Anterior cingulate cortex (tissue), 58 donors: ENCODE measurements at places on chromosomes 2 and 18.

GRCh38 chr2:97701186-97701585 is 12.2 kb upstream of the ZAP70 start:
- DNase-seq: no peak

DNA sequence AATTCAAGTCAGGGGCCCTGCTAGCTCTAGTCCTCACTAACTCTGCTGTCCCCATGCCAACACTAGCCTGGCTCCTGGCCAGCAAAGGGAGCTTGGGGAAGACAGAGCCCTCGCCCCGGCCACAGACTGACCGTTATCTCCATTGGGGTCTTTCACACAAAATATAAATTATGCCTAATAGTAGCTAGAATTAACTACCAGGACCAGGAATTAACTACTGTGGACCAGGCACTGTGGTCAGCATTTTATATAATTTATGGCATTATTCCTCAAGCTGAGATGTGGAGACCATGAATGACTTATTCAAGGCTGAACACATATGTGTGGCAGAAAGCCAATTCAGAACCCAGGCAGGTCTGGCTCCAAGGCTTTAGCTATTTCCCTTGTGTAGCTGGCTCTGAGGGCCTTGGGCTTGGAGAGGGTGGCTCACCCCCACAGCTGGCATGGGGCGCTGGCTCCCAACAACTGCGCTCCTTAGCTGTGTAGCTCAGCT is 49.2 kb downstream of the CELF4 start:
- no peak for DNase-seq

DNA sequence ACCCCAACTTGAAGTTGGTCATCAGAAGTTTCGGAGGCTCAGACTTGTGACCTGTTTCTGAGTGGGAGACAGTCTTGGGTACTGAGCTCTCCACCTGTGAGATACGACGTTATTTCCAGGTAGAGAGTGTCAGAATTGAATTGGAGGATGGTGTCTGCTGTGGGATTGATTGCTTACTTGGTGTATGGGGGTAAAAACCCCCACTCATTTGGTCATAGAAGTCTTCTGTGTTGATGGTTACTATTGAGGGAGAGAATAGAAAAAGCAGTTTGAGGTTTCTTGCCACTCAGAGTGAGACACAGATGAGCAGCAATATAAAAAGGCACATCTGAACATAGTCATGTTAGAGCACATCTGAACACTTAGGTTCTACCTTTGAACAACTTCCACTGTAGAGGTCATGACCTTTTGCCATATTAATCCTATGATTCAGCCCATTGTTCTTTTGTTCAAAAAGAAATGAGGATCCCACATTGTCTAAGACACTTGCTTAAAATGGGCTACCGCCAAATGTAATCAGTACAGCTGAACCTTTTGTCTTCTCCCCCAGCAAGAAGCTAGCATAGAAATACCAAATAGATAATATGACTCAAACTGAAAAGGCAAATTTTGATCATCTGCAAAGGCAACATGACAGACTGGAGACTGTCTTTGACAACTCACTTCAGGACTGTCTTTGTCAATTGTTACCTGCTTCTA is 73.3 kb downstream of the NAB1 start:
- DNase-seq: no peak

DNA sequence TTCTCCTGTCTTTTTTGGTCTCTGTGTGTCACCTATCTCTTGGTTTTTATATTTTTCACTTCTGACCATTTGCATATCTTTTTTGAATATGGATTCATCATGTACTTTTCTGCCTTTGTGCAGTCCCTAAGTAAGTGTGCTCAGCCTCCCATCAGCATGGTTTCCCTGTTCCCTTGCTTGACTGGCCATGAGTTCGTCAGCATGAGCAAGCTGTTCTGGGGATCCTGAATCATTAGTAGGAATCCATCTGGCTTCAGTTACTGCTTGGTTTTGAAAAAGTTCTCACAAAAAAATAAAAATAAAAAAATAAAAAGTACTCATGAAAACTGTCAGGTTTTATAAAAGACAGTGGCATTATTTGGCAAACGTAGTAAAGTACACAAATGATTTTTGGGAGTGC is 144.1 kb downstream of the NCOA1 start:
- no peak for DNase-seq

GRCh38 chr2:229675569-229675968 is 38.8 kb downstream of the DNER start:
- no peak for DNase-seq

DNA sequence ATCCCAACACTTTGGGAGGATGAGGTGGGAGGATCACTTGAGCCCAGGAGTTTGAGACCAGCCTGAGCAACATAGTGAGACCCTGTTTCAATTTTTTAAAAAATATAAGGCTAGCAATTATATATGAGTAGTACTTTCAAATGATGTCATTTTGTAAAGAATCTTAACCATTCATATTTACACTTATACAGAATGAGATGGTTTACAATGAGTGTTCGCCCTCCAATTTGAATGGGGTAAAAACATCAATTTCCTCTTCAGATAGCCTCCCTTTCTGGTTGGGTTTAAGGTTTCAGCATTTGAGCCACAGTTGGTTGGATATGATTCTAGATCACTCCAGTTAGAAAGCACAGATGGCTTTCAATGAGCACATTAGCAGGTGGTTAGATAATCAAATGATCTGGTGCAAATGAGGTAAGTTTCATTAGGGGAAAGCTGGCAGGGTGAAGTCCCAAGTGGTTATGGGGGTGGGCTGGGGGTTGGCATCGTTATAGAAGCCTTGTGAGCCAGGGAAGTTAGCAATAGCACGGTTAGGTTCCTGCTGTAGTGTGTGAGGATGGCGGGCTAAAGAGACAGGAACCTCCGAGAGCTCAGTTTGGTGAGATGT is 63.9 kb downstream of the TRPM8 start:
- DNase-seq: no peak

GRCh38 chr18:25067275-25068025 is 284.5 kb downstream of the ZNF521 start:
- no peak for DNase-seq

GRCh38 chr2:189674374-189675112 is at the start of gene ANKAR:
Gene ANKAR (plus strand): TSS chr2:189674670. CDS start chr2:189676491, 1,821 bp downstream.
- peak; percentile 63 for DNase-seq

DNA sequence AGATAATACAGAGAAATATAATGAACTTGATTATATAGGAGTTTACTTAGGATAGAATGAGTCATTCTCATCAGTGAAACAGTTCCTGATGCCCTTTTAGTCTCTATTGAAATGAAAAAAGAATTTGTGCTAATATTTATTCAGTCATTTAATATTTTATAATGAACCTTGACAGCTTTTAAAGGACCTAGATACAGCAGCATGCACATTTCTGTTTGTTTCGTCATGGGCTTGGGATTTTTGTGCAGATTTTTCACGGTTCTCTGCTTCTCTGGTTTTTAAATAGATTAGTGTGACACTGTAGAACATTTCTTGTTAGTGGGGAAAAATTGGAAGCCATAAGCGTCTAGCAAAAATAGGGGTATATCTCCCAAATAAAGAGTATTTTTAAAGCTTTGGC is 60.7 kb downstream of the NABP1 start:
- no peak for DNase-seq

GRCh38 chr2:95728878-95729596 is 137.2 kb downstream of the TRIM43 start:
- peak; percentile 50 for DNase-seq

DNA sequence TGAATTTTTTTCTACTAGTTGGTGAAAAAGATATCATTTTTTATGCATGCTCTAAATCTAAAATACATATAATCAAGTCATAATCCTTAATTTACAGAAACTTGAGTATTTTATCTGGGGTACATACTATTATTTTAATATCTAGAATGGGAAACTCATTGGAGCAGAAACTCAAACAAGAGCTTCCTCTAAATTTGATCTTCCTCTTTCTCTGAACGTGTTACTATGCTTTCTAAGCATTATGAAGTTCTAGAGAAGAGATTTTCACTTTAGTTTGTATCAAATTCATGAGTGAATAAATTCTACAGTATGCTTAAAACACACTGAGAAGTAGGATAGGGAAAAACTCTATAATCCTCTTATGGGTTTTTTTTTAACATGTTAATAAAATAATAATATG is 20.6 kb upstream of the SLC38A11 start:
- no peak for DNase-seq

DNA sequence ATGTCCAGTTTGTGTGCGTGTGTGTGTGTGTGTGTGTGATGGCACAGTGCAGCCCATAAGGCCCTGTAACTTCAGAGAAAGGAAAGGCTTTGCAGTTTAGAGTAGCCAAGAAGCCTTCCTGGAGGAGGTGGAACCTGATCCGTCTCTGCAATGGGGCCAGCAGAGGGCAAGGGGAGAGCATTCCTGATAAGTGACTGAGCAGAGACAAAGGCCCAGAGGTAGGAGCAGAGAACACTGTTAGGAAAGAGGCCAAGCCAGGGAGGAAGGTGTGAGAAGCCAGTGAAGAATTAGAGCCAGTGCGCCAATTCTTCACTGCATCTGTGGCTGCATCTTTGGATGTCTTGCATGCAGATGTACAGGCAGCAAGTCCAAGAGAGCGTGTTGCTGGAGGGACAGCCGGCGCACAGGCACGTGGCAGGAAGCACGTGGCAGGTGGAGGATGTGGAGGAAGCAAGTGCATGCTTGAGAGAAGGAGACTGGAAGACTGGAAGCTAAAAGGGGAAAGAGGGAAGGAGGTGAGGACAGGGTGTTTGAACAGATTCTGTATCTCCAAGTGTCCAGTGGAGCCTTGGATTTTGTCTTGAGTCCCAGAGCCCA is 196.3 kb downstream of the CTIF start:
- DNase-seq: no peak

GRCh38 chr2:15579641-15580040 is 12.0 kb upstream of the DDX1 start:
- DNase-seq: no peak

DNA sequence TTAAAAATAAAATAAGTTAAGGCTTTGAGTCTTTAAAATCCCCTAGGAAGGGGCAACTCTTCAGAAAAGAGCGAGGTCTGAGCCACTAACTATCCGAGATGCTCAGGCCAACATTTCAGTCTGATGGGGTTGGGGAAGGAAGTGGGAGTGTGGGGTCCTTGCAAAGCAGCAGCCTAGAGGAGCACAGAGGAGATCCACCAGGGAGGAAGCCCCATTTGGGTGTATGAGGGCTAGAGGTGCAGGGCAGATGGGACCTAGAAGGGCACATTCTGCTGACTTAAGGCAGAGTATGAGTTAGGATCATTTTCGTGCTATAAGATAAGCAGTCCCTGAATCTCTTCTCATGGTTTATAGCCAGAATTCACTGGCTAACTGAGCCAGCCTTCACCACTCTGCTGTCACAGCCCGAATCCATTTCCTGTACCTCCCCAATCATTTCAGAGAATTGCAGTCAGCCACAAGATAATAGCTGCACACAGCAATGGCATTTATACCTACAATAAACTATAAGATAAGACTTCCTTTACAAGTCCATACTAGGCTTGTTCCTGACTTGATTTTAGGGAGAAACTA is 37.0 kb downstream of the MRPL30 start:
- DNase-seq: no peak

- DNase-seq: no peak
Observed at GRCh38 chr2:45288532-45289417, 279.5 kb upstream of the SIX2 start.

DNA sequence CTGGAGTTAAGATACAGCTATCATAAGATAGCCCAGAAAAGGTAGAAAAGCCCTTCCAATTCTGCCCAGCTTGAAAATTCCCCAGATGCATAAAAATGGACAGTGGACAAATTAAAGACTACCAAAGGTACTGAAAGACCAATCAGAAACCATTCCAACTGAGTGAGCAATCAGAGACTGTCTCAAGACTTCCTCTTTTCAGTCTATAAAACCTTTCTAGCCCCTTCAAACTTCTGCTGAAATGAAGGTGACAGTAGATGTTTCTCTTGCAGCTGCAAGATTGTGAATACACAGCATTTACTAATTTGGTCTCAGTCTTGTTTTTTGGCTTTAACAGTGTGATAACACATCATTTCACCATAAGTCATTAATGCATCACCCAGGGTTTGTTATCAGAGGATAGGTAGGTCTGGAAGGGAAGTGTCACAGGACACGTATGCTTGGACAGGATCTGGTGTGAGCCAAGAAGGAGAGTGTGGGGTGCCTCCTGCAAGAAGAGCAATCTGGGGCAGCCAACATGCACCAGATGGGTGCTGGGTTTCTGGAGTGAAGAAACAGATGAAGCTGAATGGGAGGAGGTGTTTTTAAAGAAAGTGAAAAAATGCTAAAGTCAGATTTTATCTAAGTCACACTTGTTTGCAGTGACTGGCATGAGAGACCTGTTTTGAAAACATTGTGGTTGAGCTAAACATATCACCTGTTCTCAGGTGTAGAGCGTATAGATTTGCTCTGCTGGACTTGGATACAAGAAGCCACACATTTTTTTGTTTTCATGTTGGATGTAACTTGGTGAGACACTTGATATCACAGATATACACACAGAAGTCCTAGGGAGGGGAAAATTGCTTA is 75.3 kb upstream of the DDX18 start:
- no peak for DNase-seq

DNA sequence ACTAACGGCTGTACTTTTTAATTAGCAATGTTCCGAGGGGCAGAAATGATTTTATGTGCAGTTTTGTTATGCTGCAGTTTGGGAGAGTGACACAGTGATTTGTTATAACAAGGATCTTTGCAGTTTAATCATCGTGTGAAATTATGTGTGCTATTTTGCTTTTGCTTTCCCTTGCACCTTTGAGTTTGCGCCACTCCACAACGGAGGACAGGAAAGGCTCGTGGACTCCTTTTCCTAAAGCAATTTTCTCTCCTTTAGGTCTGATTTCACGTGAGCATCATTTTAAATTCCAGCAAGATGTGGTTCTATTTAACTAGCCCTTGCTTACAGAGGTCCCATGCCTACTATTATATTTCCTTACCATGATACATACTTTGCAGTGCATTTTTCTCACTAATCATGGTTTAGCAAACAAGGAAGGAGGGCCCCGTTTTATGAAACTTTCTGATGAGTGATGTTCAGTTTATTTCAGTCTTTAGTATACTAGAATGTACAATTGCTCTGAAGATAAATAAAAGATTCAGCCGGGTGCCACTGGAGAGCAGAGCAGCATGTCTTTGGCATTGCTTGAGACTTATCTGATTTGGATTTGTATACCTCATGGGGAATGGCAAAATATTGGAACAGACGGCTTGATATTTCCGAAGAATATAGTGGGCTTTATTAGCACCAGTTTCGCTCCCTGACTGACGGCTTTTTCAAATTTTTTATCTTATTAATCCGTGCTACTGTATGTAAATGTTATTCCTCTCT is 528.2 kb upstream of the FANCL start:
- no peak for DNase-seq

DNA sequence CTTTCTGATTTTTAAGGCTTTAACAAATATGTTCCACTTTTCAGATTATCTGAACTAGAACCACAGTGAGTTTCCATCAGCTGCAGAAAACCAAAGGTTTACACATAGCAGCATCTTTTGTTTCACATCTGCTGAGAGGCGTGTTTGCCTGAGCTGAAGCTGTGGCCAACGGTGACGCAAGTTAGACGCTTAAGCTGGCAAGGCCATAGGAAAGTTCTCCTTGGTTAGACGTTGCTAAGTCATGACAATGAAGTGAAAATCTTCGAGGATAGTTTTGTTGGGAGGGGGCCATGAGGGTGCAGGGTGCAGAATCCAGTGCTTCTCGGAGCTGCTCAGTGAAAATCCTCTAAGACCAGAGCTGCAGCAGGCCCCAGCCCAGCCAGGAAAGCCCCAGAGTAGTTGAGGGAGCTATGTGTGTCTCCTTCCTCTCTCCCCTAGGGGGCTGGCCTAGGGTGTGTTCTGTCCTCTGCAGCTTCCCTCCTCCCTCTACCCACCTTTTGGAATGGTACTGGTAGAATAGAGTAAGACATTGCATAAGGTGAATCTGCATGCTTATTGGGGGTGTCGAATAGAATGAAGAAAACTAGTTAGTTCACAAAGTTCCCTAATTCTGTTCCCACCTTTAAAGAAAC is 105.4 kb downstream of the FHOD3 start:
- DNase-seq: peak; percentile 6
